ENCODE measurements at places on chromosomes 16 and 17.

DNA sequence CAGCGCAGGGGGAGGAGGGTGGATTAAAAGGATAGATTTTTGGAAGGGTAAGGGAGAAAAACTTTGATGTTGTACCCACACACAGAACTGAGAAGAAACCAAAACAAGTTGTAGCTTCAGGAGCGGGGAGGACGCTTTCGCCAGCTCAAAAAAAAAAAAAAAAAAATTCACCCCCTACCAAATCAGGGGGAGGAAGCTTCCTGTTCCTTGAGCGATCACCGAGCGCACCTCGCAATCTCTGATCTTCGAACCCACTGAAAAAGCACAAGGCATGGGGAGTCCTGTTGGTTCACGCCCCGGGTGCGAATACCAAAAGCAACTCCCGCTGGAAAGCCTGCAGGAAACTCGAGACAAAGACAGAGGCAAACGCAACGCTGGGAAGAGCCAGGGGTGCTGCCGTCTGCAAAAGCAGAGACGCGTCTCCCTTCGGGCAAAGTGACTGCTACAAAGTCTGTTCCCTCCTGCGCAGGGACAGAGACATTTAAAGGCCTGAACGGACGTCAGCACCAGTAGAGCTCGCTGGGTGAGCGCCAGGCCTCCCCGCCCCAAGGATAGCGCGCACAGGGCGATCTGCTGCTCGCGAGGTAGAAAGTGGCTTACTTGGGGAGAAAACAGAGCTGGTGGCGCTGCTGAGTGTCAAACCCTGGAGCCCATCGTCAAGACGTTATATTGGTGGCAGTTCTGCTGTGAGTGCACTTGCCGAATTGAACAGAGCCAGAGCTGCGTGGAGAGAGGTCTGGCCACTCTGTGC lies 190.4 kb downstream of the USP22 start:
- DNase-seq = no peak

DNA sequence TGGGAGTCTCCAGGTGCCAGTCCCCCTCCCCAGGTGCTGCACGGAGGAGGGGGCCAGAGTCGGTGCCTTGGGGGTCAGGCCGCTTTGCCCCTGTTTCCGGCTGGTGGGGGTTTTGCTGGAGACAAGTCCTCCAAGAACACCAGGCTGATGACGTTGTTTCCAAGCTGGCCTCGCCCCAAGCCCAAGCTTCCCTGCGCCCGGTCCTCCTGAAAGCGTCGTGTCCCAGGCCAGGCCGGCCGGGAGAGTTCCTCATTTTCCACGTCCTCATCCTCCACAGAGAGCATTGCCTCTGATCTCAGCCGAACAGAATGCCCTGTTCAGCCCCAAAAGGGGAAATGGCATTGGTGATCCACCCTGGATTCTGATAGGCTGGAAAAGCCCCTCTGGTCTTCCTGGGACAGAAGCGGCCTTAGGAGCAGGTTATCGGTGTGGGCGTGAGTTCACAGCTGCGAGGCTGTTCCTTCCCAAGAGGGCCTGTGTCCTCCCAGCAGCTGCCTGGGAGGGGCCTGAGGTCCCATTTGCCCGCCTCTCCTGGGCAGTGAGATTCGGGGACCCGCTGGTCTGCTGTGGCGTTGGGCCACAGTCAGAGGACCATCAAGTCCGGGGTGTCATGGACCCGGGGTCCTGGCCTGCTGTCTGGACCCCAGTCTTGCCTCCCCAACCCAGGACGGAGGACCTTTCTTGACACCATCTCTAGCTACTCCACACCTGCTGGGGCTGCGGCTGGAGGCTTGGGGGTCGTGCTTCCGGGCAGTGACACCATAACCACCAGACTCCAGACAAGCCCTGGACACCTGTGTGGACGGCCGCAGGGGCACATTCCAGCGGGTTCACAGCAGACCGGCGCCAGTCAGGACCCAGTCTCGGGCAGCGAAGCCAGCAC lies 7.1 kb downstream of the SOX8 start:
- DNase-seq = no peak

- DNase-seq = no peak
Observed at GRCh38 chr17:70207184-70207583, 37.9 kb downstream of the KCNJ2 start.

- no peak for DNase-seq
Observed at GRCh38 chr17:48484850-48485249, 46.0 kb downstream of the HOXB1 start.

- no peak for DNase-seq
Observed at GRCh38 chr17:80961541-80962330, 29.9 kb upstream of the CHMP6 start.

GRCh38 chr16:14608111-14608566 lies 21.9 kb downstream of the PARN start:
- DNase-seq = no peak

- no peak for DNase-seq
Observed at GRCh38 chr16:14628806-14629611, 1.1 kb downstream of the PARN start.

DNA sequence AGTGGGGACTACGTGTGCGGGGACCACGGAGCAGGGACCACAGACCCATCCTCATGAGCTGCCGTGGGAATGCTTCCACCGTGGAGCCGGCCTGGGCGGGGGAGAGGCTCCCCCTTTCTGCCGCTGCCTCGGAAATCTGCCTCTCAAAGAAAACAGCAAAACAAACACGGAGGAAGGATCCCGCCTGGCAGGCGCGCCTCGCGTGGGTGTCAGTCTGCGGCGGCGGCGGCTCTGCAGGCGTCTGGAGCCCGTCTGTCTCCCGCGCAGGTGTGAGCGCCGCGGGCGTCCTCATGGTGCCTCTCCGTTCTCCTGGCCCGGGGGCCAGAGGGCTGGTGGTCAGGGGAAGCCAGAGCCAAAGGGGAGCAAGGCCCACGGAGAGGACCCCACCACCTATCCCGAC lies 27.5 kb downstream of the GSE1 start:
- no peak for DNase-seq

- no peak for DNase-seq
Observed at GRCh38 chr17:72656130-72656763, 436.2 kb downstream of the SLC39A11 start.

DNA sequence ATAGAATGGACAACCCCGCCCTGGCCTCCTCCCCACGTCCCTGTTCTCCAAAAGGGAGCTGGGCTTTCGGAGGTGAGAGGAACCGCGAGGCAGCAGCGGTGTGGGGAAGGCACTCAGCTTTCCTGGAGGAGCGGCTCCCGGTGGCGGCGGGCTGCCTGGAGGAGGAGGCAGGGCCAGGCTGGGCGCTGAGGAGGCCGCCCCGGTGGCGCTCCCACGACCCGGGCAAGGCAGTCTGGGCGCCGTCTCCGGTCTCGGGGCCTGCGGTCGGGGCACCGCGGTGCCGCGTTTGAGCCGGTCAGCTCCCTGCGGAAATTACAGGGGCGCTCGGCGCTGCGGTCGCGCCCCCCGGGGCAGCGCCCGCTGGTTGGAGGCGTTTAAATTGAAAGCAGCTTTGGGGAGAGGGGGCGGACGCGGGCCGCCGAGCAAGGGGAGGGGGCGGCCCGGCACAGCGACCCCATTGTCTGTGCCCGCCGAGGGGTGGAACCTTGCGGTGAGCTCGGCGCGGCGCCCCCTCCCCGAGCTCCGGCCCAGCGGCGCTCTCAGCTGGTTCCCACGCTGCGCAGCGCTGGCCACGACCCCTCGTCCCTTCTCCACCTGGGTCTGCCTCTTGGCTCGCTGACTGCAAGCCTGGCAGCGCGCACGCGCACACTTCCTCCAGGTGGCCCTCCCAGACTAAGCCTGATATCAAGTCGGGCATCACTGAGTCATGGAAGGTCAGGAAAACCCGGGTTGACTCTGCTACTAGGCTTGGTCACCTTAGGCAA lies 58.7 kb upstream of the DLX4 start:
- DNase-seq = no peak

GRCh38 chr17:57530026-57530425 lies 215.1 kb downstream of the CCDC182 start:
- DNase-seq = no peak

- DNase-seq = no peak
Observed at GRCh38 chr17:73696251-73696650, 52.0 kb upstream of the SDK2 start.

DNA sequence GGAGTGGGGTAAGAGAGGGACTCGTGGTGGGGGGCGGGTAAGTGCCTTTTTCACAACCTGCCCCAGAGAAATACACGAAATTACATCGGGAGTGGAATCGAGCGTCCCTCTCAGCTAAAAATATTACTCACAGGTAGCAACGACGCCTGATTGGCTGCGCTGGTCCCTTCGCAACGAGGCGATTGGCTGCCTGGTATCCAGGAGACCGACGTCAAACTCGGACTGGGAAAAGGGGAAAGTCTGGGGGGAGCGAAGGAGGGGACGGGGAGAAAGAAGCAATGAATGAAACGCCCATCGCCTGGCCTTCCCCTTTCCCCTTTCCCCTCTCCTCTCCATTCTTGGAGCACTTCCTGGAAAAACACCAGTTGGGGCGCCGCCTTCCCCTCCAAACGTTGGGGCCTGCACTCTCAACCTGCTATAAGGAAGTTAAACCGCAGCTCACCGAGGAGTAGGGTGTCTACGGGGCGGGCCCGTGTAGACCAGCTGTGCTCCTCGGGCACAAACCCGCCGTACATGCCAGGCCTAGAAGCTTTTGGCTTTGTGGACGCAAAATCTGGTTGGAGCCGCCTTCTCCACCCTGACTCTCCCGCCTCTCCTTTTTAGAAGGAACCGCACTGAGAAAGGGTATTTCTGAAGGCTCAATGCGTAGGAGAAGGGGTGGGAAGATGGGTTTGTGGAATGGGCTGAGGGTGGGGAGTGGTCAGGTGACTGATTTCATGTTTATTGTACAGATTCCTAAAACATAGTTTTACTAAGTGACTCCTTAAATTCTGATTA lies 1.4 kb upstream of the TOB1 start:
- DNase-seq = peak; percentile 69

DNA sequence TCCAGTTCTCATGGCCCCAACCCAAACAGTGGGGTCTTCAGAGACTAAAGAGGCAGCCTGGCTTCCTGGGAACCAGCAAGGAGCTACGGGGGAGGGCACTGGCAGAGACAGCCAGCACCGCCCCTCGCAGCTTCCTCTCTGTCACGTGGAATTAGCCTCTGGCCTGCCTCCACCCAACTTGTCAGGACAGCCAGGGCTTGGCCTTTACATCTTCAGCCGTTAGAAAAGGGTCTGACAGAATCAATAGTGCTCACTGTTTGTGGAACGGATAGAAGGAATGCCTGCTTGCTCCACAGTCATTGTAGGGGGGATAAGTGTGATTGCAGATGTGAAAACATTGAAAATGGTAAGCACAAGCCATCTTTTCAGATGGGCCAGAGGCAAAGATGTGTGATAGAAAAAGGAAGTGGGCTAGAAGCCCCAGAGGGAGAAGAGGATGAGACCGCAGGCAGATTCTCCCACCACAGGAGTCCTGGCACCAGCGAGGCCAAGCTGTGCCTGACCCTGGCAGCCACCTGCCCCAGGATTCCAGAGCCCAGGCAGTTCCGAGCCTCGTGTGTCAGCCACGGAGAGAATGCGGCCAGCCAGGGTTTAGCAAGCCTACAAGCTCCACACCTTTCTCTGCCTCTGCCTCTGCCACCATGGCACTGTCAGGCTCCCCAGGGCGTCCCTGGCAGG lies 18.6 kb downstream of the GRIN2C start:
- DNase-seq = no peak

- DNase-seq = no peak
Observed at GRCh38 chr17:50832267-50832863, 3.0 kb upstream of the WFIKKN2 start.

- no peak for DNase-seq
Observed at GRCh38 chr16:12348733-12349704, 372.5 kb downstream of the SNX29 start.

- no peak for DNase-seq
Observed at GRCh38 chr17:80743181-80743771, 198.6 kb downstream of the RPTOR start.

GRCh38 chr17:82238472-82239201 lies 9.8 kb downstream of the SLC16A3 start:
- peak; percentile 48 for DNase-seq

GRCh38 chr16:86501989-86502855 lies 8.1 kb upstream of the FOXF1 start:
- DNase-seq = no peak

DNA sequence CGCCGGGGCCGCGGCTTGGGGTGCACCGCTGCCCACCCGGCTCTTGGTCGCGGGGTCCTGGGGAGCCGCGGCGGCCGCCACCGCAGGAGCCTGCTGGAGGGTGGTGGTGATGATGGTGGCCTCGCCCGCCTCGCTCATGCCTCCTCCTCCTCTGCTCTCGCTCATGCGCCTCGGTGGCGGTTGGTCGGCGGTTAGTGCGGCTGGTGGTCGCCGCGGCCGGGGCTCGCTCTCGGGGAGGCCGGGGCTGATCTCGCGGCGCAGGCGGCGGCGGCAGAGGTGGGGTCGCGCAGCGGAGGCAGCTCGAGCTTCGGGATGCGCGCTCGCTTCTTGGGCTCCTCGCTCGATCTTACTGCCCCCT lies 41.6 kb downstream of the AHSP start:
- no peak for DNase-seq

- peak; percentile 44 for DNase-seq
Observed at GRCh38 chr17:74453665-74454196, 12.7 kb upstream of the CD300A start.

GRCh38 chr17:59456428-59456827 lies 109.0 kb upstream of the DHX40 start:
- no peak for DNase-seq

GRCh38 chr17:51709694-51710633 lies 448.6 kb downstream of the CA10 start:
- no peak for DNase-seq

DNA sequence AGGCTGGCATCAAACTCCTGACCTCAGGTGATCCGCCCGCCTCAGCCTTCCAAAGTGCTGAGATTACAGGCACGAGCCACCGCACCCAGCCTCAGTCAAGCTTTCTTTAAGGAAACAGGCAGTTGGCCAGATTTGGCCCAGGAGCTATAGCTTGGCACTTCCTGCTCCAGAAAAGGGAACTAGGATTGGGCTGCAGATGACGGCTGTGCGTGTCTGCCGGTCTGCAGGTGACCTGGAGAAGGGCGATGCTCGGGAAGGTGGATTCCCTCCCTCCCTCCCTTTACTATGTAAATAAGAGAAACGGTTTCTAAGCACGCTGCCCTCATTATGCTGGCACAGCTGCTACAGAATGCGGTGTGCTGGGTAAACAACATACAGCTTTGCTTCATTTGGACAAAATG lies 215.9 kb downstream of the RPTOR start:
- no peak for DNase-seq

DNA sequence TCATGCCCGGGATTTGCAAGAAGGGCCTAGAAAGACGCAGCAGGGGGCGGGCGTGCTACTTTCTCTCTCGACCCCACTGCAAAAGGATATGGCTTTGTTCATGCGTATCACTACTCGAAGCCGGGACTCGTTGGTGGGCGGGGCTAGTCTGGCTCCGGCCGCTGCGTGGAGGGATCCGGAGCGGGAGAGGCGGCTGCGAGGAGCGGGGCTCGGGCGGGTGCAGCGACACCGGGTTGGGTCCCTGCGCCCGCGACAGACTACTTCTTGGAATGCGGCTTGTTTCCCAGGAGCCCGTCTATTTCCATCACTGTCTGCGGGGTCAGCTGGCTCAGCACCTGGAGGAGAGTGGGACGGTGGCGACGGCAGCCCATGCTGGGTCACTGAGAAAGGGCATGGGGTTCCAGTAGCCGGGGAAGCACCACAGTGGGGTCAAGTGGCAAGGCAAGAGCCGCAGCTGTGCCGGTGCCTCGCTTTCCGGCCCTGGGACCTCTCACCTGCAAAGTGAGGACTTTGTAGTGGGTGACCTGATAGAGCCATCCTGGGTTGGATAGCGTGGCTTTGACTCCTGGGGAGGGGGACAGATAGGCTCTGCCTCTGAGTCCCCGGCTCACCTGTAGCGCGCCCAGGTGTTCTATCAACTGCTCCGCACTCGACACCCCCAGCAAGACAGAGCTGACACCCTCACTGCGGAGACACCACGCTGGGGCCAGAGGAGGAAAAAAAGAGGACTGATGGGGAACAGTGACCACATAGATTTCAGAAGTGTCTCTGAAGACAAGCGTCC lies 6.6 kb downstream of the KCNAB3 start:
- DNase-seq = peak; percentile 69

GRCh38 chr17:72152387-72152929 lies 31.6 kb downstream of the SOX9 start:
- DNase-seq = no peak
